ENCODE measurements at places on chromosomes 13 and 19.

DNA sequence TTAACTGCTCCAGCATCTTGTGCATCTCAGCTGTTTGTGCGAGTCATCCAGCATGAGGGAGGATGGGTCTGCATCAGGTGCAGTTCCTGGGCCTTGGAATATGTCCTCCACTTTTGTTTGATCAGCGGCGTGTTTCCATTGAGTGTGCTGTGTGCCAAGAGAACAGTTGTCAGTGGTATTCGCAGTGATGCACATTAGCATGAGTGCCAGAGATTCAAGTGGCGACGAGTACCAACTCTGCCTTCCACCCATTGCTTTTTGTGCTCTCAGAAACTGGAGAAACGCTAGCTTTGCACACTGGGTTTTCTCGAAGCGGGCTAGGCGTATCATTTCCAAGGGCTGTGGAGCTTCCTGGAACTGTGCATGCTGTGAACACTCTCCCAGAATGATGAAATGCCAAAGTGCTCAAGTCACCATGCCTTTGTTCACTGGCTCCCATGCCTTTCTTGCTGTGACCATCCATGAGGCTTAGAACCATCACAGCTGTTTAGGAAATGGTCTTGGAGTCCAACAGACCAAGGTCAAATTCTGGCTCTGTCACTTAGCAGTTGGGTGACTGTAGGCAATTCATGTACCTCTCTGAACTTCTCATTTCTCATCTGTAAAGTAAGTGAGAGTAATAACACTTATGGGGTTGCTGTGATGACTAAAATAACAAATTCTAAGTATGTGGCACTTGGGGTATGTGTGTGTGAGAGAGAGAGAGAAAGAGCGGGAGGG lies 18.4 kb downstream of the LRCH1 start:
- peak; percentile 4 for DNase-seq

GRCh38 chr19:3670796-3671679 lies 29.2 kb downstream of the PIP5K1C start:
- no peak for DNase-seq

DNA sequence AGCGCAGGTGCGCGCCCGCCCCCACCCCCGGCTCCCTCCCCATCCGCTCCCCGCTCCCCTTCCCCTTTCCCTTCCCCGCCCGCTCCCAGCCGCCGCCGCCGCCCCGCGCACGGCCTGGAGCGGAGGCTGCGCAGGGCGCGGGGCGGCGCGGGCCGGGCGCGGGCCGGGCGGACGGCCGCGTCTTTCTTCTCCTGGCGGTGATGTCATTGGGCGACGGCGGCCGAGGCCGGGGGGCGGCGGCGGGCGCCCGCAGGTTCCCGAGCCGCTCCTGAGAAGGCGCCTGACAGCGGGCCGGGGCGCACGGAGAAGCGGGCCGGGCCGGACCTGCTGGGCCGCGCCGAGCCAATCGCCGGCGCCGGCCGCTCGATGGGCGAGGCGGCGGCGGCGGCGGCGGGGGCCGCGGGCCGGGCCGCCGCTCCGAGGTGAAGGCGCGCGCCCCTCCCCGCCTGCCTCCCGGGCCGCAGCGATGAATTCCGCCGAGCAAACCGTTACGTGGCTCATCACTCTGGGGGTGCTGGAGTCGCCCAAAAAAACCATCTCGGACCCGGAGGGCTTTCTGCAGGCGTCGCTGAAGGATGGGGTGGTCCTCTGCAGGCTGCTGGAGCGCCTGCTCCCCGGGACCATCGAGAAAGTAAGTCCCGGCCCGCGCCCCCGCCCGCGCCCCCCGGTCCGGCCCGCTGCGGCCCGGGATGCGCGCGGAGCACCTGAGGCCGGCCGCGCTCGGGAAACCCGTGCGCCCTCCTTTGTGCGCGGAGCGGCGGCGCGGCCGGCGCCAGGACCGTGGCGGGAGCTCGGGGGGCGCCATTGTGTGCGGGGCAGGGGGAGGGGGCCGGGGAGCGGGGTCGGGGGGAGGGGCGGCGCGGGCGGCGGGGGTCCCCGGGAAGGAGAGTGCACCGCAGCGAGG lies at the start of gene ARHGEF7:
Gene ARHGEF7, plus strand, starts transcription at position 250 of the 904 bp plus-strand sequence. Its CDS starts 217 bp downstream, at position 467.
- no peak for DNase-seq

GRCh38 chr19:628168-628567 lies 5.2 kb downstream of the POLRMT start:
- no peak for DNase-seq

GRCh38 chr13:113976711-113977684 lies 3.1 kb upstream of the C13orf46 start:
- DNase-seq: peak; percentile 35

GRCh38 chr13:52808842-52809219 lies 39.6 kb downstream of the PCDH8 start:
- DNase-seq: no peak

DNA sequence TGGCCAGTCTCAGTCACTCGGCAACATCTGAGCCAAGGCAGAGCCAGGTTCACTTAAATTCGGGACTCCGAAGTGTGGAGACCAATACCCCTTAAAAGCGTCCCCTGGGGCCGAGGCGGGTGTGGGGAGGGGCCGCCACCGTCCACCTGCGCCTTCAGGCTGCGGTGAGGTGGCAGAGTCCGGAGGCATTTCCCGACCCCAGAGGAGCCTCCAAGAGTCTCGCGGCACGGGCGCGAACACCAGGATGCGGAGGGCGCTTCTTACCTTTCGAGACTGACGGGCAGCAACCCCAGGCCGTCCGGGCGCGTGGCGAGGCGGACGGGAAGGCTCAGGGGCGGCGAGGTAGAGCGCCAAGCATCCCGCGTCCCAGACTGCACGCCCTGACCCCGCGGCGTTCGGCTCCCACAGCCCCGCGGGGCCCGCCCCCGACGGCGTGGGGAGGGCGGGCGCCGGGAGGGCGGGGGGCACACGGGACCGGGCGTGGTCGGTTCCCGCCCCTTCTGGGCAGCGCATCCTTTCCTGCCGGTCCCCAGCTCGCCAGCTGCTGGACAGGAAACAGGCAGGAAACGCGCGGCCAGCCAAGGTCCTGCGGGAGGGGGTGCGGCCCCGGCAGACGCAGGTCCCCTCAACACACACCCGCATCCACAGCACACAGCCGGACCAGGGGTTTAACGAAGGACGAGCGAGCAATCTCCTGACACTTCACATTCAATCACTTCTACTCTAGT lies at the start of gene THSD1:
Gene THSD1, minus strand, starts transcription at position 406 of the 728 bp plus-strand sequence. CDS start 3,572 bp downstream, outside the sequence.
- peak; percentile 67 for DNase-seq

GRCh38 chr13:65095161-65096082 lies 2134.7 kb downstream of the PCDH9 start:
- no peak for DNase-seq
